ENCODE measurements at places on chromosomes 1 and 21. TPM values are rescaled to one million over a fixed set of nuclear protein-coding genes. Genes with fewer than 3 reads are reported as not detected.

The HES5 gene
- not detected for total RNA-seq

DNA sequence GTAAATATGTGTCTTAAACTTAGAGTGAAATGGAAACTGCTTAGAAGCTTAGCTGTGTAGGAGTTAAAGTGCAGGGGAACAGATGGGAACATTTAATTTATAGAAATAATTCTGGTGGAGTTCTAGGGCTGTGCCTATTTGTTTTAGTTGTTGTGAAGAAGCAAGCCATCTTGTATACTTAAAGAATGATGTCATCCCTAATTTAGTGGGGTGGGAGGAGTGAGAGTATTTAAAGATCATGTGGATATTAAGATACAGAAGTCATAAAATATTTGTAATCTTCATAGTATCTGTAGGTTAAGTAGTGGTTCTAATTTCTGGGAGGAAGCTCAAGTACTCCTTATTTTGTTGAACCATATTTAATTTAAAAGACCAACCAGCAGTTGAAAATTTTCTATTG, 41.5 kb downstream of the BACH1 start:
- DNase-seq, result no peak
- H3K4me3 ChIP-seq, result no peak overlapping the region
- no peak overlapping the region for H3K27ac ChIP-seq
- no peaks in the 10 kb centered on the region for H3K27me3 ChIP-seq
- H3K4me1 ChIP-seq, result peaks cover 37% of the 10 kb centered on the region

- no peaks in the 10 kb centered on the region for H3K36me3 ChIP-seq
- no peak overlapping the region for H3K4me3 ChIP-seq
- peak; percentile 65 for DNase-seq
- no peaks in the 10 kb centered on the region for H3K27me3 ChIP-seq
- H3K27ac ChIP-seq, result peak overlapping the region; percentile 44
These were observed 37.0 kb downstream of the NUAK2 start for GRCh38 chr1:205284420-205285144.

- no peaks in the 10 kb centered on the region for H3K36me3 ChIP-seq
- no peak overlapping the region for H3K4me3 ChIP-seq
- H3K4me1 ChIP-seq, result peaks cover 5% of the 10 kb centered on the region
- no peak for DNase-seq
These were observed 50.3 kb downstream of the HIVEP3 start for GRCh38 chr1:41868241-41868998.

GRCh38 chr1:149844101-149844500, 55.3 kb upstream of the BOLA1 start:
- H3K27me3 ChIP-seq, result no peaks in the 10 kb centered on the region
- DNase-seq, result no peak
- H3K4me1 ChIP-seq, result peaks cover 37% of the 10 kb centered on the region

GRCh38 chr1:17819129-17819802, 64.1 kb downstream of the ACTL8 start:
- H3K4me1 ChIP-seq, result no peaks in the 10 kb centered on the region
- H3K36me3 ChIP-seq, result no peaks in the 10 kb centered on the region
- H3K4me3 ChIP-seq, result no peak overlapping the region
- H3K27me3 ChIP-seq, result no peaks in the 10 kb centered on the region

The NUF2 gene
- total RNA-seq, result not detected

DNA sequence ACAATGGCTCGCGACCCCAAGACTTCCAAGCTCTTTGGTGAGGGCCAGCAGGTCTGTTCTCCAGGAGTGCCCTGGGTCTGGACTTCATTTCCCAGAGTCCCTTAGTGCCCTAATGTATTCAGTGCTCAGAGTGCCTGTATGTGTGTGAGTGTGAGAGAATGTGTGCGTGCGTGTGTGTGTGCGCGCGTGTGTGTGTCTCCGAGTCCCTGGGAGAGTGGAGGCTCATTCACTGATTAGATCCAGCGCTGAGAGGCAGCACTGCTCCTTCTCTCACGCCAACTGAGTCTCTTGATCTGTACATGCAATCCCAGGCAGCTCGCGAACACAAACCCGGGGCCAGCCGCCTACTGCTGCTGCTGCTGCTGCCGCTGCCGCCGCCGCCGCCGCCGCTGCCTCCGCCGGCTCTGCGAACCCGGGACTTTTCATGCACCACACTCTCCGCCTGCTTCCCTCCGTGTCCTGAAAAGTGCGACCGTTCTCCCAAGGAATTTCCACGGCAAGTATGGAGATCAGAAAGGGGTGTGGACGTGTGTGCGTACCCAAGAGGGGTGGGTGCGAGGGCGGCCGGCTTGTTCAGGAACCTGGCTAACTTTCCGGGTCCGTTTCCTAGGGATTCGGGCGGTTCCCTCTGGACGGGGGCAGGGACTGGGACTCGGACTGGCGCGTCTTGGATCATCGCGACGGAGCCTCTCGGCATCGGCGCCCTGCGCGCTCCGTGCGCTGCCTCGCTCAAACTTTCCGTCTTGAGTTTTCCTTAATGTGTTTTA, at the start of gene RNF220:
RNF220 (plus strand) TSS at position 225 of the 767 bp plus-strand sequence.
- peak within 1 kb of the TSS; percentile 10 for H3K4me3 ChIP-seq
- H3K4me1 ChIP-seq, result peaks cover 35% of the 10 kb centered on the region

The CEP104 gene
- 17.9 TPM for total RNA-seq

DNA sequence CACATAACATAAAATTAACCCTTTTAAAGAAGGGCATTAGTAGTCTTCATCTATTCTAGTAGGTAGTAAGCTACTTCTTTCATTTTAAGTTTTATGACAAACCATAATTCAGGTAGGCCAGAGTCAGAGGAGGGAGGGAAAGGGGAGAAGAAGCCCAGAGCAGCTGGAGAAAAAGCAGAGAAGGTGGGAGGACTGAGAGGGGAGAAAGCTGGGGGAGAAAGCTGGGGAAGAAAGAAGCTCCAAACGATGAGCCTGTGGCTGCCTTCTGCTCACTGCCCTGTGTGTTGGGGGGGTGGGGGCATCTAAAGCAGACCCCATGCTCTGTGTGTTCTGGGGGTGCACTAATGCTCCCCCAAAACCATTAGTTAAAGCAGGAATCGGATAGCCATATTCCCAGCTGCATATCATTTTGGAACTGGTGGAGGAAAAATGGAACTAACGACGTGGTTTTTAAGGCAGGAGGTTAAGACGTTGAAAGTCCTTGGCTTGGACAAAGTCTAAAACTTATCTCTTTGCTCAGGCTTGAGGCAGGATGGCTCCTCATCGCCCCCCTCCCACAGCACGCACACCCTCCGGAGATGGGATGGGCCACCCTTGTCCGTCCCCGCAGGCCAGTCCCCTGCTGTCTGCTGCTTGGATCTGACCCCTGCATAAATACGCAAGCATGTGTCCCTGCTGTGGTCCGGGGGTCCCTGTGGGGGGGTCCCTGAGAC, 184.2 kb downstream of the DYRK1A start:
- no peak overlapping the region for H3K4me3 ChIP-seq
- H3K4me1 ChIP-seq, result peaks cover 10% of the 10 kb centered on the region
- H3K27me3 ChIP-seq, result no peaks in the 10 kb centered on the region
- DNase-seq, result no peak

GRCh38 chr1:236468625-236469024, 55.2 kb upstream of the LGALS8 start:
- H3K27me3 ChIP-seq, result no peaks in the 10 kb centered on the region
- no peak for DNase-seq
- no peak overlapping the region for H3K4me3 ChIP-seq
- no peaks in the 10 kb centered on the region for H3K4me1 ChIP-seq

- DNase-seq, result no peak
- no peak overlapping the region for H3K4me3 ChIP-seq
- H3K27me3 ChIP-seq, result no peaks in the 10 kb centered on the region
- no peak overlapping the region for H3K27ac ChIP-seq
- peaks cover 2% of the 10 kb centered on the region for H3K36me3 ChIP-seq
- no peaks in the 10 kb centered on the region for H3K4me1 ChIP-seq
These were observed 23.6 kb downstream of the TLCD4 start for GRCh38 chr1:95140791-95141190.

GRCh38 chr1:70990469-70991253, 57.0 kb downstream of the PTGER3 start:
- peak; percentile 8 for DNase-seq
- no peaks in the 10 kb centered on the region for H3K36me3 ChIP-seq
- H3K4me3 ChIP-seq, result no peak overlapping the region
- peaks cover 12% of the 10 kb centered on the region for H3K4me1 ChIP-seq
- H3K27ac ChIP-seq, result peak overlapping the region; percentile 45
- H3K27me3 ChIP-seq, result no peaks in the 10 kb centered on the region

GRCh38 chr21:38289705-38290485, 33.1 kb downstream of the KCNJ15 start:
- H3K27ac ChIP-seq, result peak overlapping the region; percentile 41
- peaks cover 14% of the 10 kb centered on the region for H3K4me1 ChIP-seq
- no peak for DNase-seq
- H3K27me3 ChIP-seq, result no peaks in the 10 kb centered on the region

The LCE1C gene
- total RNA-seq, result not detected

The TFF2 gene
- total RNA-seq, result 1.3 TPM

- H3K36me3 ChIP-seq, result no peaks in the 10 kb centered on the region
- no peak overlapping the region for H3K4me3 ChIP-seq
- DNase-seq, result peak; percentile 79
- peaks cover 28% of the 10 kb centered on the region for H3K4me1 ChIP-seq
These were observed 1.8 kb downstream of the COL9A2 start for GRCh38 chr1:40315239-40315794.

The DPH5 gene
- 29.6 TPM for total RNA-seq

The RGS8 gene
- not detected for total RNA-seq

- H3K4me1 ChIP-seq, result peaks cover 16% of the 10 kb centered on the region
- no peak overlapping the region for H3K27ac ChIP-seq
- H3K4me3 ChIP-seq, result no peak overlapping the region
- H3K27me3 ChIP-seq, result no peaks in the 10 kb centered on the region
These were observed 27.8 kb downstream of the DIPK1A start for GRCh38 chr1:92933459-92933858.

- peak overlapping the region; percentile 86 for H3K27ac ChIP-seq
- no peak for DNase-seq
- H3K4me1 ChIP-seq, result peaks cover 23% of the 10 kb centered on the region
These were observed 719 bp downstream of the SOD1 start for GRCh38 chr21:31660259-31660565.

The CFAP141 gene
- total RNA-seq, result not detected

DNA sequence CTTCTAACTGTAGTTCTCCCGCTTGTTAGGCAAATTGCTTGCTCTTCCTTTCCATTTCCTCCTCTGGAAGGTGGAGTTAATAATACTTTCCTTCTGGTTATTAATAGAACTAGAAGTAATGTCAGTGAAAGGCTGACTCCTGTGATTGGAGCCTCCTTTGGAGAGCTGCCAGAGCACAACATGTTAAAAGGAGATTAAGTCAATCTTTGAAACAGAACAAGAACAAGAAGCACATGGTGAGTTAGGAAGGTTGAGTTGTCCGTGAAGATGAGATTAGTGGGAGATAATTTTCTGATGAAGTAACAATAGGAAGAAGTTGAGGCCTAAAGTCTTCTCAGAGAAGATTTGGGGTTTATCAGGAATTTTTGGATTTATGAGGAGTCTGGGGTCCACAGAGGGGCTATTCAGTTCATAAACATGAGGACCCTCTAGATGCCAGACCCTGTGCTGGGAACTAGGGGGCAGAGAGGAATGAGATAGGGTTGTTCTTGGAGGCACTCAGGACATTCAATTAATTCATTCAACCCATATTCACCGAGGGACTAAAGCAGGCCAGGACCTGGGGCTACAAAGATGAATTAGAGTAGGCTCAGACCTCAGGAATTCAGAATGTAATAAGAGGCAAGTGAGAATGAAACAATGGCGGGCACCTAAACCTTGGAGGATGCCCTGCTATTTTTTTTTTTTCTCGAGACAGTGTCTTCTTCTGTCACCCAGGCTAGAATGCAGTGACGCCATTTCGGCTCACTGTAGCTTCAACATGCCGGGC, 40.7 kb upstream of the DHCR24 start:
- peak; percentile 16 for DNase-seq
- no peak overlapping the region for H3K4me3 ChIP-seq
- no peaks in the 10 kb centered on the region for H3K4me1 ChIP-seq
- H3K27ac ChIP-seq, result no peak overlapping the region

DNA sequence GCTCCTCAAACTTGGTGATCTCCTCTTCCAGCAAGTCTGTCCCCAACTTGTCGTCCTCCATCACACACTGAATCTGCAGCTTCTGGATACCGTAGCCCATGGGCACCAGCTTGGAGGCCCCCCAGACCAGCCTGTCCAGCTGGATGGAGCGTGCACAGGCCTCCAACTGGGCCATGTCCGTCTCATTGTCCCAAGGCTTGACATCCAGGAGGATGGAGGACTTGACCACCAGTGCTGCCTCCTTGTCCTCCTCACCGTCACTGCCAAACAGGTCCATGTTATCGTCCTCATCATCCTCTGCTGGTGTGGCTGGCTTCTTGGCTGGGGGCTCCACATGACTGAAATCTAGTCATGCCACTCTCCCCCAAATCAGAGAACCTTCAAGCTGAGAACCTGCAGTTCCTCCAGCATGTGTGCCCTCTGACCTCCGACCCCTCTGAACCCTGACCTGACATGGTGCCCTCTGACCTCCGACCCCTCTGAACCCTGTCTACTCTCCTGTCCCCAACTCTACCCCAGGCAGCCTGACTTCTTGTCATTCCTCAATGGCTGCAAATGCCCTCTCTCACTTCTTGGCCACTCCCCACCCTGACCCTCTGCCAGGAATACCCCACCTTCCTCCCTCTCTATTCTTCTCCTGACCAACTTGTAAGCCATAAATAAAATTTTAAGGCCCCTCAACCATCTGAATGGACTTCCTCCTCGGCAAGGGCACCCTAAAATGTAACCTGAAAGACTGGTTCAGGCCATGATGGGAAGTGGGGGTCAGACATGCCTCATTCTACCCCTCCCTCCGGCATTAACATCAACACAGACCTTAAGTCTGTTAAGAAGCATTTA, 275.7 kb upstream of the C1orf174 start:
- no peaks in the 10 kb centered on the region for H3K4me1 ChIP-seq
- H3K36me3 ChIP-seq, result no peaks in the 10 kb centered on the region
- no peak overlapping the region for H3K27ac ChIP-seq
- H3K4me3 ChIP-seq, result no peak overlapping the region

DNA sequence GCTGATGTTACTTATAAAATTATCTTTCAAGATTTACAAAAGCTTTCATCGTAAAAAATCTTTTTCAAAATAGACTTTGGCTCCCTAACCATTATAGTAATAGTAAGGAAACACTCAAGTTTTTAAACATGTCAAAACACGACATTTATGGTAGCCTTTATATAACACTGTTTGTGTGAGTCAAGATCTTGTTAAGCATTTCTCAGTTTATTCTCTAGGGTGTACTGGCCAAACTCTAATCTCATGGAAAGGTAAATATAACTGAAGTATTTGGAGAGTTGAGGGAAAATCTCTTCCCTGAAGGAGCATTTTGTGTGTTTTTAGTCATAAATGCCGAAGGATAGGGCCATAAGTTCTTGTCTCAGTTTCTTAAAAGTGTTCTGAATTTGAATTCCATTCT, 790.9 kb upstream of the NCAM2 start:
- H3K36me3 ChIP-seq, result no peaks in the 10 kb centered on the region
- H3K4me1 ChIP-seq, result no peaks in the 10 kb centered on the region
- DNase-seq, result no peak
- no peak overlapping the region for H3K4me3 ChIP-seq
- H3K27ac ChIP-seq, result no peak overlapping the region
- no peaks in the 10 kb centered on the region for H3K27me3 ChIP-seq

- peaks cover 10% of the 10 kb centered on the region for H3K4me1 ChIP-seq
- DNase-seq, result no peak
- H3K36me3 ChIP-seq, result no peaks in the 10 kb centered on the region
- H3K27me3 ChIP-seq, result no peaks in the 10 kb centered on the region
- H3K27ac ChIP-seq, result no peak overlapping the region
- H3K4me3 ChIP-seq, result no peak overlapping the region
These were observed 168.6 kb downstream of the TRIM33 start for GRCh38 chr1:114342376-114342775.

The UHMK1 gene
- 27.7 TPM for total RNA-seq

The PRKAA2 gene
- total RNA-seq, result 7.5 TPM

- no peak overlapping the region for H3K4me3 ChIP-seq
- peaks cover 4% of the 10 kb centered on the region for H3K36me3 ChIP-seq
- H3K27me3 ChIP-seq, result no peaks in the 10 kb centered on the region
- H3K27ac ChIP-seq, result peak overlapping the region; percentile 94
- peak; percentile 46 for DNase-seq
- H3K4me1 ChIP-seq, result peaks cover 59% of the 10 kb centered on the region
These were observed 2.6 kb downstream of the TAGLN2 start for GRCh38 chr1:159922511-159923202.
